CD8-positive, alpha-beta T cell (primary cell): ENCODE measurements at places on chromosomes 11 and 22.

DNA sequence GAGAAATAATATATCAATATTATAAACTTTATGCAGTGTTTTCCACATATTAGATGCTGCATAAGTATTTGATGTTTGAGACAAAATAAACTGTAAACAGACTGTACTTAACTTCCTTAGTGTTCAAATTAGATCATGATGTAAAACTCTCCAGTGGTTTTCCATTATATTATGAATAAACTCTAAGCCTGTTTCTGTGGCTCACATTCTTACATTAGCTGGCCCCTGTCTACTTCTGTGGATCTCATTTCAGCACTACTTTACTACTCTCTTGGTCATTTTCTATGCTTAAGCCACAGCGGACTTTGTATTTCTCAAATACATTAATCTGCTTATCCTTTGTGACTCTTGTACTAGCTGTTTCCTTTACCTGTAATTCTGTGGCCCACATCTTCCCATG lies 55.6 kb downstream of the ARHGEF12 start:
- no peak for DNase-seq

GRCh38 chr11:43868852-43869567 lies 11.6 kb upstream of the ALKBH3 start:
- DNase-seq, result peak; percentile 53

DNA sequence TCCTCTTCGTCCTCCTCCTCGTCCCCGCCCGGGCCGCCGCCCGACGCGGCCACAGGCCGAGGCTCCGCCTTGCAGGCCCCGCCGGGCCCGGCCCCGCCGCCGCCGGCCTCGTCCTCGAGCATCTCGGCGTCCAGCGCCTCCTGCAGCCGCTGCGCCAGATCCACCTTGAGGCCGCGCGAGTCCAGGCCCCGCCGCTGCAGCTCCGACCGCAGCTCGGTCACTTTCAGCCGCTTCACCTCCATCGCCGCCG lies 417 bp downstream of the HNRNPUL2 start:
- no peak for DNase-seq

DNA sequence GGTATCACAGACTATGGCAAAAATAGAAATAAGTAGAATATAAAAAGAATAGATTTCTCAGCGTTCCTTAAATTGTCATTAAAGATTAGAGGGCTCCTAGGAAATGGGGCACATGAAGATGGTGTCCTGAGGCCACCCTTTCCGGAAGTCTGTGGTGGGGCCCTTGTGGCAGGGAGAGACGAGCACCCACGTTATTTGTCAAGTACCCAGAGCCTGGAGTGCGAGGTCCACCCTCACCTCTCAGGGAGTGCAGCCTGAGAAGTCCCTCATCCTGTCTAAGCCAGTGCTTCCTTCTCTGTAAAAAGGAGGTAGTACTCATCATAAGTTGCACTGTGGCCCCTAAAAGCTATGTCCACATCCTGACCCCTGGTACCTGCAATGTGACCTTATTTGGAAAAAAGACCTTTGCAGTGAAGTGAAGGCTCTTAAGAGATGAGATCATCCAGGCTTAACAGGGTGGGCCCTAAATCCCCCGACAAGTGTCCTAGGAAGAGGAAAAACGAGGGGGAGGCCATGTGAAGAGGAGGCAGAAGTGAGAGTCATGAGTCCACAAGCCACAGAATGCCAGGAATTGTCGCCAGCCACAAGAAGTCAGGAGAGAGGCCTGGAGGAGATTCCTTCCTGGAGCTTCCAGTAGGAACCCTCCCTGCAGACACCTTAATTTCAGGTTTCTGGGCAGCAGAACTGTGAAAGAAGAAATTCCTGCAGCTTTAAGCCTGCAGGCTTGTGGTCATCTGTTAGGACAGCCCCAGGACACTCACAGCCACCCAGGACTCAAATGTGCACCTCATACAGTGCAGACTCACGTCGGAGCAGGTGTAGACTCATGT lies 76.8 kb upstream of the CCND1 start:
- no peak for DNase-seq

DNA sequence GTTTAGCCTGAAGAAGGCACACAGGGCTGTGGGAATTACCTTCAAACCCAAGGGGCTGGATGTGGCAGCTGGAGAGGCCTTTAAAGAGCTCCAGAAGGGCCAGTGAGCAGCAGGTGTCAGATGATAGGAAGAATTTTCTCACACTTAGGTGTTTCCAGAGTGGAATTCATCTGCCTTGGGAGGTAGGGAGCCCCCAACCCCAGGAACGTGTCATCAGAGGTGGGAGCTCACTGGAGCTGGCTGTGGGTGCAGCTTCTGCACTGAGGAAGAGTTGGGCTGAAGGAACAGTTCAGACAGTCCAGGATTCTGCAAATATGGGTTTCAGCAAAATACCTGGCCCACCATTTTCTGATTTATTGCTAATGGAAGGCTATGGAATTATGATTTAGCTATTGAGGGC lies 119.5 kb upstream of the LMO1 start:
- DNase-seq, result no peak

GRCh38 chr22:45689211-45689610 lies 17.6 kb downstream of the ATXN10 start:
- no peak for DNase-seq

- DNase-seq, result no peak
These were observed 134.1 kb downstream of the CCDC34 start for GRCh38 chr11:27228906-27229290.

- peak; percentile 40 for DNase-seq
These were observed 6.4 kb downstream of the DGKZ start for GRCh38 chr11:46353698-46354097.

- DNase-seq, result no peak
These were observed 6.2 kb downstream of the CHST1 start for GRCh38 chr11:45659031-45659817.

GRCh38 chr11:109223451-109223850 lies 198.5 kb upstream of the C11orf87 start:
- no peak for DNase-seq

DNA sequence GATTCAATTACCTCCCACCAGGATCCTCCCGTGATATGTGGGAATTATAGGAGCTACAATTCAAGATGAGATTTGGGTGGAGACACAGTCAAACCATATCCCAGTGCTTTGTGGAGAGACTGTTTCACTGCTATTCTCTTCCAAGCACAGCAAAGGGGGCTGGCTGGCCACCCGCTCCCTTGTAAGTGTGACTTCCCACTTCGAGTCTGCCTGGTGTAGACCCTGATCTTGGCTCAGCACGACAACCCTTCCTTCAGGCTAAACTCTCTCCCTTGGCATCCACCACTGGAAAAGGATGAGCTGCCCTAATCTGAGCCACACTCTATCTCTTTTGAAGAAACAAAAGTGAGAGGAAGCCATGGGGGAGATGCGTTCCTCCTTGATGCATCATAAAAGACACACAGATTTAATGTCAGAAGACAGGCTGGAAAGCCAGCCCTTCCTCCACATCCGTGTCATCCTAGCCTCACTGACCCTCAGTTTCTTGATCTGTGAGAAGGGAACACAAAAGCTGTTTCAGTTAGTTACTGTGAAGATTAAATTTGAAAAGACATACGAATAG lies 64.7 kb upstream of the CDON start:
- no peak for DNase-seq

- DNase-seq, result no peak
These were observed 110.1 kb downstream of the TMPRSS5 start for GRCh38 chr11:113595810-113596594.

- no peak for DNase-seq
These were observed 3900.0 kb upstream of the OR11H1 start for GRCh38 chr22:11627798-11628650.

DNA sequence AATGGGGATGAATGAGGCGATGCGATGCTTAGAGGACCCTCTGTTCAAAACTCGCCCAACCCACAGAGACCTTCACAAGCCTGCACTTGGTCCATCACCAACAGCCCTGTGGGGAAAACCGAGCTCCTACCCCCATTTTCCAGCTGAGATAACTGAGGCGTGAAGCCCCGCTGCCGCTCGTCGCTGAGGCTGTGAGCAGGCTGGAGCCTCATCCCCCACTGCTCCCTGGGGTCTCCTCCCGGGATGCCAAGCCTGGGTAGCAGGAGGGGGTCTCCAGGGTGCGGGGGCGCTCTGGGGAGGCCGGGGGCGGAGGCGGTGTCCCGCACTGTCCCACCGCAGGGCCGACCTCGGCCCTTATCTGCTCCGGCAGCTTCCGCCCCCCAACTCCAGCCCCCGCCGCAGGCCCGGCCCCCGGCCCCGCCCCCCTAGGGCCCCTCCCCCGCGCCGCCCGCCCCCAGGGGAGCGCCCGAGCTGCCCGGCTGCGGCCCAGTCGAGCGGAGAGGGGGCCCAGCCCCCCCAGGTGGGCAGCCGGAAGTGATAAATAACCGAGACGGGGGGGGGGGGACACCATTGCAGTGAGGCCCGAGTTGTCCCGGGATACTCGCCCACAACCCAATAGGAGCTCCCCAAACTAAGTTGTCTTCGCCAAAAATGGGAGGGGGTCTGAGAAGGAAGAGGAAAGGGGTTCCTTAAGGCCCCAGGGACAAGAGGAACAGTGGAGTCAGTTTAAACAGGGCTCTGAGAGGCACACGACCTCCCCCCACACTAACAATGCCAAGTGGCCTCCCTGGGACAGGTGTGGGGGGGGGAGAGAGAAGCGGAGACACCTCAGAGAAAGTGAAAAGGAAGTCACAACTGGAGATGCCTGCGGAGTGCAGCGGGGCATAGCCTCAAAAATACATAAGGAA lies 8.3 kb upstream of the SLC39A13 start:
- DNase-seq, result peak; percentile 43

DNA sequence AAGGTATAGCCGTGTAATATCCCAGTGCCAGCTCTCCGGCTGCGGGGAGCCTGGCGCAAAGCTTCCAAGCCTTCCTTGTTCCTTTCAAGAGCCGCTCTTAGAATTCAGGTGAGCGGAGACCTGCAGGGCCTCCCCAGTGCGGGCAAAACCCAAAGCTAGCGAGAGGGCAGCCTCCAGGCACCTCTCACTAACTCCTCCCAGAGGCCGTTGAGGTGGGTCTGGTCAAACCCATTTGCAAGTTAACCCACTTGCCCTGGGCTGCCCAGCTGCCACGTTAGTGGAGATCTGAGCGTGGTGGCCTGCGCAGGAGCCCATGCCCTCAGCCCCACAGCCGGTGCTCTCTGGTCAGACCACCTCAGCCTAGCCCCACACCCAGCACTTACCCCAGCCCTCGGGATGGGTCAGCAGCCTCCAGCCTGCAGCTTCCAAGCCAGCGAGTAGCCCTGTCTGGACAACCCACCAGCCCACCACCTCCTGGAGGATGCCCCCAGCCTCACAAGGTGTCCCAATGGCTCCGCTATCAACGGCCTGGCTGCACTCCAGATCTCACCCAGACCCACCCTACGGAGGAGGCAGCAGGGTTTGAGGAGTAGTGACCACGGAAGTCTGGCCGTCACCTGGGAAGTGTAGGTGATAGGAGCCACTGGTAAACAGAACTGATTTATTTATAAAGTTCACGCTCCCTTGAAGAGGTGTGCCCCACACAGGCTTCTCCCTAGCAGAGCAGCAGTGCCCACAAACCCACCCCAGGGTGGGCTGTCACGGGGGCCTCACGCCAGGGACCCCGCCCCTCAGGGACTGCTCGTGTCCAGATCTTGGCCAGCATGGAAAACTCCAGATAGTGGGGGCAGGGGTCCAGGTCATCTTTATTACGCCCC lies 2.3 kb downstream of the ASCL2 start:
- DNase-seq, result no peak

- DNase-seq, result no peak
These were observed 72.0 kb downstream of the RPUSD4 start for GRCh38 chr11:126139111-126140091.

- DNase-seq, result no peak
These were observed 11.9 kb upstream of the SYTL2 start for GRCh38 chr11:85822814-85823213.

DNA sequence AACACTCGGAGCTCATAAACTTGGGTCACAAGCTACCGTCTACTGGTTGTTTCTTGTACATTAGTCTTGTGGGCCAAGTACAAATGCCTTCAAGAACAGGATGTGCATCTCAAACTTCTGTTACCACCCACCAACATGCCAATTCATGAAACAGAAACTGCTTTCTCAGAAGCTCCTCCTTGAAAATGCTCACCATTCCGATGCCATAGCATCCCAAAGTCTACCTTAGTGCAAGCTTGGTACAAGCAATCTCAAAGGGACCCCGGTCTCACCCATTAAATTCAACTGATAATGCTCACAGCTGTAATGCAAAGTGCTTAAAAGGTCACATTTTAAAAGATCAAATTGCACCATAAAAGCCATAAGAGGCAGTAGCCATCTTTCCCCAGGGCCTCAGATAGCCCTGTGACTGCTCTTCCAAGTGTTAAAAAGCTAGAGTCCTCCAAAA lies 31.8 kb upstream of the CCDC34 start:
- DNase-seq, result no peak

DNA sequence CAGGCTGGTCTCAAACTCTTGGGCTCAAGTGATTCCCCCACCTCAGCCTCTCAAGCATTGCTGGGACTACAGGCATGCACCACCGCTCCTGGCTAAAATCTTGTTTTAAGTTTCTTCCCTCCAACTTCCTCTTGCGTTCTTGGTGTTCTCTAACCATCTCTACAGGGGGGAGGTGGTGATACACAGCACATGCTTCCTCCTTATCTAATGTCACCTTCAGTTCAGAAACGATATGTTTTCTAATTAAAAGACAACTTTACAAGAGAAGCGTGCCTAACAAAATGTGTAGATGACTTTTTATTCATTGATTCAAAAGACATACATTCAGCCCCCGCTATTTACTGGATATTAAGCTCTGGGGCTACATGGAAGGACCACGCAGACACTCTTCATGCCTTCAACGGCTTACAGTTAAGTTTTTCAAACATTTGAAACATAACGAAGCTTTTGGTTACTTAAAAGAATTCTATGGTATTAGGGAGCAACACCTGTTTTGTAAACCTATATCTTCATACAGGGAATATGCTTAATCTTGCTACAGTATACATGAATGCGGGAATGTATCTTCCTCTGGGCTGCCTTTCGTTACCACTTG lies 933 bp upstream of the DLAT start:
- no peak for DNase-seq

- DNase-seq, result no peak
These were observed 16.0 kb upstream of the DKK3 start for GRCh38 chr11:12024254-12024926.

DNA sequence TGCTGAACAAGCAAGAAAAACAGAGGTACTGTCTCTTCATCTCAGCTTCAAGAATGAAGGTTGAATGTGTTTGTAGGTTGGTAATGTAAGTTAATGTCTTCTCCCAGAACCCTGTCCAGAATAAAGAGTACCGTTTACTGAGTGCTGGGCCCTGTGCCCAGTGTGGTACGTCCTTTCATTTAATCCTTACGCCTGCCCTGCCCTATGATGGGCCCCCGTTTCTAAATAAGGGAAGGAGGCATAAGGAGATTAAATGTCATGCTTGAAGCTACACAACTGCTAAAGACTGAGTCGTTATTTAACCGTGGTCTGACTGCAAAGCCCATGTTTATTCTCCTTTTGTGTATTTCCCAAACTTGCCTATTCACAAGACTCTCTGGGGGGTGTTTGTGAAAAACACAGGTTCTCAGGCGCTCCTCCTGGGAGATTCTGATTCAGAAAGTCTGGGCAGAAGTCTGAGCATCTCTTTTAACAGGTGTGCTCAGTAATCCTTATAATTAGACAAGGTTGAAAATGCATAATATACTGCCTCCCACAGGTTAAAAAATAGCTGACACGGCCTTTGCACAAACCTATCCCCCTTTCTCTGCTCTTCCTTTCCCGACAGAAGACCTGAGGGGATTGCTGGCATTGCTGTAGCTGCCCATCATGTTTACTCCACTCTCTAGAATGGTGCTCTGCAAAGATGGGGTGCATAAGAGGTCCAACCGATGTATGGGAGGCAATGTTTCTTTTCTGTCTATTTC lies 56.3 kb upstream of the ZBTB44 start:
- no peak for DNase-seq
